ENCODE measurements at places on chromosomes 12 and 14. TPM values are rescaled to one million over a fixed set of nuclear protein-coding genes. Genes with fewer than 3 reads are reported as not detected.

DNA sequence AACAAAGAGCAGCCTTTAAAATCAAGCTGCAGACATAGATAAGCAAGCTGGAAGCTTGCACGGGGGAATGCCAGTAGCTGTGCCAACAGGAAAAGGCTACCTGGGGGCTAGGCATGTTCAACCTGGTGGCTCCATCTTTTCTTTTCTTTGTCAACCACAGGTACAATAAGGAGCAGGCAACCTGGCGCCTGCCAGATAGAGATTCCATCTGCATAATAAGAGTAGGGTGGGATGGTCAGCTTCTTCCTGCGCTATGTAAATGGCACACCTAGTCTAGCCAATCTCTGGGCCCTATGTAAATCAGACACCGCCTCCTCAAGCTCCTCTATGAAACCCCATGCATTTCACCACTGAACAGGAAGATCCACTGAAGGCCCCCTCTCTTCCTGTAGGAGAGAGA, 87.4 kb upstream of the PKP2 start:
- no peaks in the 10 kb centered on the region for H3K36me3 ChIP-seq
- H3K4me1 ChIP-seq = no peaks in the 10 kb centered on the region

DNA sequence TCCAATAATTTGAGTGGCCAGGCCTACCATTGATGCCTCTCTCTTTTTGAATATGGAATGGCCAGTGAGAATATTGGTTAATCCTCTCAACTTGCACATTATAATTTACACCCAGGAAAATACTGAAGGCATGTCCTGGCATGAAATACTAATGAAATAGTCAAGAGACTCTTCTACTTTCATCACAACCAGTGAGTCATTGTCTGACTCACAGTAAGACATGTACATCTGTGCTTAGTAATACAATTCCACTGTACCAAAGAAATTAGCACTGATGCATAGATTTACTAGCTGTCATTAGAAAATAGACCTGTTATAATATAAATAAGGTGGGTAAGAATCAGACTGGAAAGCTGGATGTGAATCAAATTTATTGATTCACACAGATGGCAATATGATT, 31.6 kb downstream of the KCNC2 start:
- peak; percentile 23 for DNase-seq
- peak overlapping the region; percentile 16 for H3K27ac ChIP-seq
- no peak overlapping the region for H3K4me3 ChIP-seq
- H3K36me3 ChIP-seq = no peaks in the 10 kb centered on the region

GRCh38 chr12:17928708-17929366, 161.2 kb downstream of the RERGL start:
- H3K36me3 ChIP-seq = no peaks in the 10 kb centered on the region
- peaks cover 17% of the 10 kb centered on the region for H3K4me1 ChIP-seq
- peak overlapping the region; percentile 39 for H3K27ac ChIP-seq
- DNase-seq = peak; percentile 3
- H3K27me3 ChIP-seq = no peaks in the 10 kb centered on the region
- H3K4me3 ChIP-seq = peak overlapping the region; percentile 22

GRCh38 chr12:27426743-27427487, 19.6 kb upstream of the SMCO2 start:
- DNase-seq = no peak
- no peak overlapping the region for H3K27ac ChIP-seq
- no peaks in the 10 kb centered on the region for H3K27me3 ChIP-seq
- no peaks in the 10 kb centered on the region for H3K36me3 ChIP-seq
- H3K4me3 ChIP-seq = no peak overlapping the region
- peaks cover 4% of the 10 kb centered on the region for H3K4me1 ChIP-seq

DNA sequence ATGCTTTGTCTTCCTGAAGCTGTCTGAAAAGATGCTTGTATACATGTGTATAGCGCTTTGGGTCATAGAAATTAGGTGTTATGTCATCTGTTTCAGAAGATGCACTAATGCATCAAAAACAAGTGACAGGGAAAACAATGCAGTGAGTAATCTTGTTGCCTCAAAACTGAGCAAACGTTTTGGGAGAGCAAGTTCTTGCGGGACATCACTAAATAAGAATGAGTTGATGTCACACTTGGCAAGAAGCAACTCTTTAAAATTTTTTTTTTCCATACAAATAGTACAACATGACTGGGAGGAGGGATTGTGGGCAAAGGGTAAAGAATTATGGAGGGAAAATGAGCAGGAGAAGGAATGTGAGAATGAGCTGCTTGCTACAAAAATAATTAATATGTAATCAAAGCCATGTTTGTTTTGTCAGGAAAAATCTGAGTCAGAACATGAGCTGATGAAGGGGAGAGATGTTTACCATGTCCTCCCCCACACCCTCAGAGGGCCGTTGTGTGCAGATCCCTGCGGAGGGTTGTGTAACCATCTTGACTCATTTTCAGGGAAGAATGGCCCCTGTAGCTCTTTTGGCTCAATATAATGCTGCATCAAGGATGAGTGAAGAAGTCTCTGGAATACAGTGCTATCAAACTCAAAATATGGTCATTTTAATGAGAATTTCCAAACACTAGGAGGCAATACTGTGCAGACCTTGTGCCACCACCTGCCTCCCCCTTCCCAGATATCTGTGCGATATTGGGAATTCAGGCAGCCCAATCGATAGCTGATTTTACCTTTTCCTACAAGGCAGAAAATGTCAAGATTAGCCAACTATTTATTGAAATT, 41.4 kb downstream of the BORCS5 start:
- peak overlapping the region; percentile 87 for H3K27ac ChIP-seq
- no peaks in the 10 kb centered on the region for H3K36me3 ChIP-seq
- H3K27me3 ChIP-seq = no peaks in the 10 kb centered on the region
- peak overlapping the region; percentile 21 for H3K4me3 ChIP-seq

DDX55 gene
- 20.6 TPM for total RNA-seq

All from osteoblast (primary cell).